ENCODE measurements at places on chromosomes 1 and 21. TPM values are rescaled to one million over a fixed set of nuclear protein-coding genes. Genes with fewer than 3 reads are reported as not detected.

GRCh38 chr1:173248247-173248940 lies 41.3 kb upstream of the TNFSF4 start:
- DNase-seq, result no peak

DNA sequence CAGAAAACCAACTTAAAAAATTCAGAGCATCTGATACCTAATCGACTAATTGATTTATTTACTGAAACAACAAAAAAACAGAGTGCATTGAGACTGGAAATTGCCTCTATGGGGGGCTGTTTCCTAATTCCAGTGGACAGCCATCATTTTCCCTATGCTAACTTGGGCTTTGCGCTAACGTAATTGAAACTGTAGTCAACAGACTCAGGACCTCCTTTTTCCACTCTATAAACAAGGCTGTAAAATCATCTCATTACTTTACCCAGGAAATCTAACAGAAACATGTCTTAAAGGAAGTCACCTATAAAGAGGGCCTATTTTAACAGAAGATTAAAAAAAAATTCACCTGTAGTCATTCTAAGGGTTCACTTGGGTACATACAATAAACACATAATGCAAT lies 2.1 kb downstream of the ERG start:
- DNase-seq, result no peak

DNA sequence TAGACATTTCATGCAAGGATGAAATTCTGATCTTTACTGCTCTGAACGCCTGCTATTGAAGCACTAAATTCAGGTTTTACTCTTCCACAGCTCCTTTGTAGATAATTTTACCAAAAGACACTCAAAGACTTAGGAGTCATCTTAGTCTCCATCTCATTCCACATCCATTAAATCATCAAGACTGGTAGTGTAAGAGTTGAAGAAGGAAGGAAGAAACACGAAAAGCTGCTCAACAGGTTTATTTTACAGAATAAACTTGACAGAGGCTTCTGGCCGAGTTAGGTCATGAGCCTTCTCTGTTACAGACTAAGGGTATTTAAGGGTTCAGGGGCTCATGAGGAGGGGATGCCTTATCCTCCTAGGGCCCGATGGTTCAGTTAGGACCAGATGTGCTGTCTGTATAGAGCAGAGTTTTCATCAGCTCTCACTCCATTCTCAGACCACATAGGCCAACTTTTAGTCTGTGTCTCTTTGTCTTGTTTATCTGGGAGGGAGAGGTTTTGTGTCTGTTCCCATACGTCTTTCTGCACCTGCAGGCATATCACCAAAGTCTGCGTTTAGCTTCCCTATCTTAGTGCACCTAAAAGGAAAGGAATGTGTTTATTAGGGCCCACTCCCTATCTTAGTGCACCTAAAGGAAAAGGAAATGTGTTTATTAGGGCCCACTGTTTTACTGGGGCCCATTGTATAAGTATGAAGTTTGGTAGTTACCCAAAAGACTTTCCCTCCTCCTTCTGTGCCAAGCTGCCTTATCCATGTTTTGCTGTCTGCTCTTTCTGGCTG lies 57.4 kb upstream of the RGS18 start:
- no peak for DNase-seq

- peak; percentile 91 for DNase-seq
Observed at GRCh38 chr1:151024540-151025146, 11.7 kb upstream of the BNIPL start.

GRCh38 chr1:119449971-119450370 lies 35.0 kb downstream of the HSD3B2 start:
- DNase-seq, result no peak

DNA sequence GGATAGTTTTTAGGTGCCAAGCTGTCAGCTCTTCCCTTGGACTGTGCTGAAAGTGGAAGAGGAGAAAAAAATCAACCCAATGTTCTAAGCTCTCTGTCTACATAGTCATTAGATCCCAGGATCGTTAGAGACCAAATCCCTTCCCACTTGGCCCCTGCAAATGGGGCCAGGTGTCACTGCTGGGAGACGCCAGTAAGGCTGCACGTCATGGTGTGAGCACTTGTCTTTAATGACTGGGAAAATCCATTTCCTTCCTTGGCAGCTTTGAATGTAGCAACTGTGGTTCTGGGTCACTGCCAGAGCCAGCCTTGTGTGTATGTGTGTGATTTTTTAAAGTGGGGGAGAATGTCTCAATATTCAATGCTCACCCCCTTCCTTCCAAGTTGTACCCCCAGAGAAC lies 59.9 kb downstream of the MAN1C1 start:
- no peak for DNase-seq

TENT5C gene
- 7.4 TPM for total RNA-seq

SPRR1B gene
- total RNA-seq, result not detected

GRCh38 chr1:173191011-173191705 lies 16.0 kb downstream of the TNFSF4 start:
- DNase-seq, result no peak

OR2T35 gene
- total RNA-seq, result not detected

- no peak for DNase-seq
Observed at GRCh38 chr21:42187976-42188653, 30.8 kb upstream of the ABCG1 start.

DNA sequence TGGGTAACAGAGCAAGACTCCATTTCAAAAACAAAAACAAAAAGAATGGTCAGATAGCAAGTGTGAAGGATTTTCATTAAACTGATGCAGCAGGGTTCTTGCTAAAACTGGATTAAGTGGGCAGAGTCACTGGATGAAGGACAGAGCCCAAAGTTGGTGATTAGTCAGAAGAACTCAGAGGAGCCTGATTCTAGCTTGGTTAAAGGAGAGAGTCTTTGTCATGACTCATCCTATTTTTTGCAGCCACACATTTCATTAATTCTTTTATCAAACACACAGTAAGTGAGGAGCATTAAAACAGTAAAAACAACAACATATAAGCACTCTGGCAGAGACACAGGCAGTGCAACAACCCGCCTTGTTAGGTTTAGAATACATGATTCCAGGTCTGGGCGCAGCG lies 56.0 kb upstream of the EDARADD start:
- no peak for DNase-seq

RGS21 gene
- total RNA-seq, result not detected

MSH4 gene
- total RNA-seq, result 0.81 TPM

SLC25A34 gene
- total RNA-seq, result 2.9 TPM

GRCh38 chr1:112676543-112676942 lies 2.1 kb downstream of the MOV10 start:
- DNase-seq, result no peak

GRCh38 chr1:29304025-29304684 lies 67.8 kb downstream of the PTPRU start:
- DNase-seq, result no peak

COL11A1 gene
- total RNA-seq, result 0.13 TPM

LY9 gene
- total RNA-seq, result 0.16 TPM

- peak; percentile 31 for DNase-seq
Observed at GRCh38 chr1:154206196-154206595, at the start of gene CFAP141. Gene CFAP141 (minus strand): TSS chr1:154206333. CDS start chr1:154206307, 26 bp downstream.

- peak; percentile 56 for DNase-seq
Observed at GRCh38 chr21:43275421-43276211, 106.8 kb downstream of the CRYAA start.

GRCh38 chr1:62523860-62524259 lies 73.5 kb upstream of the ANGPTL3 start:
- DNase-seq, result no peak

NR1I3 gene
- total RNA-seq, result not detected

ASPM gene
- total RNA-seq, result 0.57 TPM

DNA sequence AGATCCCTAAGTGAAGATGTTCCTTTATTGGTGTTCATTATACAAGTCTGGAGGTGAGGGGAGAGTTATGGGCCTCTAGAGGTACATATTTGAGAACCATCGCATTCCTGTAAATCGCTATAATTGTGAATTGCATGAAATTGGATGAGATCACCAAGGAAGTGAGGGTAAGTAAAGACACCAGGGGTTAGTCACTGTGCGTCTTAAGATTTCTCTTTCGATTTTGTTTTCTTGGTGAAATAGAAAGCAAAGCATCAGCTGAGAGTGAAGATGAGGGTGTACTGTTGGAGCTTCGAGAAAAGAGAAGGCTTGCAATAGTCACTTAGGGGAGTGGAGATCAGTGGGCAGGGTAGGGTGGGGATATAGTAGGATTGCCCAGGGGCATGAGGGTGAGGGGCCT lies 82.1 kb downstream of the RAVER2 start:
- DNase-seq, result no peak

DNA sequence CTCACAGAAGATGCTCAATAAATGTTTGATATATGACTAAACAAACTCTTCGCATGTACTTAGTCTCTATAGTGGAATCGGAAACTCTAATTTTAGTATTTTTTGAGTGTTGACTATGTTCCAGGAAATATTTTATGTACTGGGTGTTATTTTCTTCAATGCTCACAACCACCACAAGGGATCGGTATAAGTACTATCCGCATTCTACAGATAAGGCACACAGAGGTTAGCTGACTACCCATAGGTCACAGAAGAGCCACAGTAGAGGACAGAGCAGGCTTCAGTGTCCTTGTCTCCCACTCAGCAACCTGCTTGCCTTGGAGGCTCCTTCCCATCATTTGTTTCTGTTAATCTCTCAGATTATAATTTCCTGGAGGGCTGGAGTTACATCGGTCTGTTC lies 451.3 kb downstream of the OMA1 start:
- no peak for DNase-seq

ZMYND12 gene
- total RNA-seq, result 1.6 TPM

DNA sequence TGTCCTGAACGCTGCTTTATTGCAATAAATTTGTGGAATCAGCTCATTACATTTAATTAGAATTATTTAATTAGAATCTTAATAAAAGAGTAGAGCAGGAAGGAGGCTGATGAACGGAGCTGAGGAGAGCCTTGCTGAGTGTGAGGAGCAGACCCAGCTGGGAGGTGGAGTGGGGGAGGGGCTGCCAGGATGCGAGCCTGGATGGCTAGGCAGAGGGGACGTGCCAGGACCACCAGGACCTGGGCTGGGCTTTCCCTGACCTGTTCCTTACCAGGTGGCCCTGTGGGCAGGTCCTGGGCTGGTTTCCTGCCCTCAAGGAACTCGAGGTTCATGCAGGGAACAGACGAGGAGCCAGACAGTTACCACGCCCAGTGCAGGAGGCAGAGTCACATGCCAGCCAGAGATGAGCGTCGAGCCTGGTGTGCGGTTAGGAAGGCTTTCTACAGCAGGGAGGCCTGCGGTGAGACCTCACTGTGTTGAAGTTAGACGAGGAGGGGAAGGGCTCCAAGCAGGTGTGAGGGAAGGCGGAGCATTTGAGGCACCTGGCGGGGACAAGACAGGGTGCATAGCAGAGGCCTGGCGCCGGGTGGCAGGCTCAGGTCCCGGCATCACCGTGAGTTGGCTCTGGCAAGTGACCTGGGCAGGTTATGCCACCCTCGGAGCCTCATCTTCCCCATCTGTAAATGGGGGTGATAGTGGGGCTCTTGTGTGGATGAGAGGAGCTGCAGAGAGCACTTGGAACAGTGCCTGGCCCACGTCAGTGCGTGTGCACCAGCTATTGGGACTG lies 33.9 kb downstream of the LDLRAP1 start:
- no peak for DNase-seq

VHLL gene
- not detected for total RNA-seq

- no peak for DNase-seq
Observed at GRCh38 chr1:81703391-81703755, 97.4 kb upstream of the ADGRL2 start.

DNA sequence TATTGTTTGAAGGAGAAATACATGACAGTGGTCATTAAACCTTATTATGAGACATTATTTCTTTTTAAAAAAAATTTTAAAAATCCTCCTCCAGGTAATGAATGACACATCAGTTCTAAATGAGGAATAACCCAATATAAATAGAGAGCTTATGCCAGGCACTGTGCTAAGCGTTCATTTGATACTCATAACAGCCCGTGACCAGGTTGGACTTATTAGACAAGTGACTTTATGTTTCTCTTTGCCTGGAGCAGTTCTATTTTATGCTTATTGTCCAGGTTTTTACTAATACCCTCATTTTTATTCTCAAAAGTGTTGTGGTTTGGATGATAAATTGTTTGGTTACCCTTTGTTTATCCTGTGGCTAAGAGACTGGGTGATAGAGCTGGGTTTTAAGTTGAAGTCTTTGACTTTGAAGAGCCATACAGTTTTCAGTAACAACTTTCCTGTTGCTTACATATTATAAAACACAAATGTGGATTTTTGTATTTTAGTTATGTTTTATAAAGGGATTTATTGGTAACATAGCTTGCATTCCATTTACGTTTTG lies 84.2 kb downstream of the RABGAP1L start:
- no peak for DNase-seq

AUNIP gene
- total RNA-seq, result not detected

DNA sequence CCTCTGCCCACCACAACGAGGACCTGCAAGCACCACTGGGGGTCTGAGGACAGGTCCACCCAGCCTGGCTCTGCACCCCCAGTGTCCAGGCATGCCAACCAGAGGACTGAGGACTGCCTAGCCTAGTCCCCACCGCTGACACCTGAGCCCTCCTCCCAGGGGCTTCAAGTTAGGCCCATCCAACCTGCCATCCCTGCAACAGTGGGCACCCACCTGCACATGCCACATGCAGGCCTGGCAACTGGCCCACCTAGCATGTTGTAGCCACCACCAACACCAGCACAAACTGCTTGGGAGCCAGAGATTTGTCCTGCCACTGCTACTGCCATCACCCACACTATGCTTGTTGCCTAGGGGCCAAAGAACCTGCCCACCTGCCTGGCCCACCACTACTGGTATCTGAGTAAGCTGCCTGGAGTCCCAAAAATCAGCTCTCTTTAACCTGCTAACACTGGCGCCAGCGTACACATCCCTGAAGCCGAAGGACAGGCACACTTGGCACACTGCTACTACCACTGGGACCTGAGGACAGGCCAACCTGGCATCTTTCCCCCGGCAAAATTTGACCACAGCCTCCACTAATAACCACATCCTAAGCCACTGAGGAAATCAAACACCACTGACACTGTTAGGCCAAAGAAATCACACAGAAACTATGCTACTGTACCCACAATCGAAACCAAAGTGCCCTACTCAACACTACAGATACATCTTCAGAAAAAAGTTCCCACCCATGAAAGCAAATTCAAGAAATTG lies 61.5 kb downstream of the PSMG1 start:
- DNase-seq, result no peak

BNIPL gene
- total RNA-seq, result 0.32 TPM

ESRRG gene
- 32.3 TPM for total RNA-seq

DNA sequence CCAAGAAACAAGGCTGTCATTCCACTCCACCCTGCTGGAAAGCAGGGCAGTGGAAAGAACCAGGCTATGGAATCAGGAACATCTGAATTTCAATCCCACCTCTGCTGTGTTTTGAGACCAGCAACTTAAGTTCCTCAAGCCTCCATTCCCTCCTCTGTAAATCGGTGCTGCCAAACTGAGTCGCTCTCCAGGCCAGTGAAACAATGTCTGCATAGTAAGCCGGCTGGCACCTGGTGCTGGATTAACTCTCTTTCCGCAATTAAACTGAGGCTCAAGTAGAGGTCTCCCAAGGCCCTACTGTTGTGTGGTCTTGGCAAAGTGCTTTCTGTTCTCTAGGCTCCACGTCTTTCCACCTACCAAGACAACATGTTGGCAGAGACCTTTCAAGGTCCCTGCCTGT lies 65.3 kb downstream of the SSBP3 start:
- no peak for DNase-seq

GRCh38 chr1:237867380-237867888 lies 23.3 kb downstream of the ZP4 start:
- DNase-seq, result no peak

- no peak for DNase-seq
Observed at GRCh38 chr1:29362764-29363163, 126.4 kb downstream of the PTPRU start.
